ENCODE measurements at places on chromosomes 2 and 18. TPM values are rescaled to one million over a fixed set of nuclear protein-coding genes. Genes with fewer than 3 reads are reported as not detected.

IL1R1 gene
- total RNA-seq: 30.5 TPM

RAMP1 gene
- total RNA-seq: 21.7 TPM

CCL20 gene
- 14.0 TPM for total RNA-seq

ELAC1 gene
- total RNA-seq: 7.0 TPM

ANKRD29 gene
- total RNA-seq: 2.3 TPM

FEV gene
- total RNA-seq: not detected

RESP18 gene
- total RNA-seq: not detected

PROKR1 gene
- total RNA-seq: 0.13 TPM

MC5R gene
- not detected for total RNA-seq

SNX17 gene
- total RNA-seq: 138 TPM

NT5DC4 gene
- not detected for total RNA-seq

HOXD13 gene
- not detected for total RNA-seq

NAT8 gene
- total RNA-seq: not detected

IER3IP1 gene
- 20.1 TPM for total RNA-seq

SCN9A gene
- 1.0 TPM for total RNA-seq

SPC25 gene
- 3.5 TPM for total RNA-seq

IGFBP2 gene
- total RNA-seq: 121 TPM

RHBDD1 gene
- total RNA-seq: 17.7 TPM

PIEZO2 gene
- 25.4 TPM for total RNA-seq

GALR1 gene
- not detected for total RNA-seq

LGALSL gene
- 17.7 TPM for total RNA-seq

All from epithelial cell of alveolus of lung (primary cell).